ENCODE measurements at places on chromosomes 1 and 21. TPM values are rescaled to one million over a fixed set of nuclear protein-coding genes. Genes with fewer than 3 reads are reported as not detected.
A peak's percentile ranks its signal among the peaks of the same experiment; 100 is the strongest.

- H3K4me3 ChIP-seq = no peak overlapping the region
- H3K4me1 ChIP-seq = peaks cover 62% of the 10 kb centered on the region
- H3K36me3 ChIP-seq = no peaks in the 10 kb centered on the region
- DNase-seq = peak; percentile 86
These were observed 13.9 kb upstream of the BTG2 start for GRCh38 chr1:203291201-203292096.

The CD58 gene
- 3.1 TPM for total RNA-seq

GRCh38 chr1:166174108-166174507 lies 7.3 kb upstream of the FAM78B start:
- peak; percentile 31 for DNase-seq
- H3K27ac ChIP-seq = no peak overlapping the region
- H3K27me3 ChIP-seq = no peaks in the 10 kb centered on the region
- no peaks in the 10 kb centered on the region for H3K4me1 ChIP-seq
- no peaks in the 10 kb centered on the region for H3K36me3 ChIP-seq

DNA sequence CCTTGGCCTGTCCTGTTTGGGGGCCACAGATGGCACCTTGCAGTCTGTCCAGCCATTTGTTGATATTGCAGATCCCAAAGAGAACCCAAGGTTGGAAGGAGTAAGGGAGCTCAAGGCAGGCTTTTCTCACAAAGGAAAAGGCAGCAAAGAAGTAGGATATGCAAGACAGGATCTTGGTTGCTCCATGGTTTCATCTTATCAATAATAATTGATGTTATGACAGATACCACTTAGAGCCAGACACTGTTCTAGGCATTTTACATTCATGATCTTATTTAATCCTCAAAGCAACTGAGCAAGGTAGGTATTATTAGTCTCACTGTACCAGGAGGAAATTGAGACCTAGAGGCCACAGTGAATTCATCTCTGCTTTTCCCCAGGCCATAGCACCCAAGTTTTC lies 28.8 kb downstream of the BATF3 start:
- H3K36me3 ChIP-seq = no peaks in the 10 kb centered on the region
- peaks cover 40% of the 10 kb centered on the region for H3K4me1 ChIP-seq
- H3K4me3 ChIP-seq = no peak overlapping the region
- no peak overlapping the region for H3K27ac ChIP-seq

- no peaks in the 10 kb centered on the region for H3K36me3 ChIP-seq
- no peak overlapping the region for H3K4me3 ChIP-seq
- H3K27ac ChIP-seq = no peak overlapping the region
- H3K27me3 ChIP-seq = no peaks in the 10 kb centered on the region
These were observed 181.2 kb upstream of the IVNS1ABP start for GRCh38 chr1:185498207-185498606.

The C1QTNF12 gene
- 1.5 TPM for total RNA-seq

The CELA2A gene
- total RNA-seq = not detected

DNA sequence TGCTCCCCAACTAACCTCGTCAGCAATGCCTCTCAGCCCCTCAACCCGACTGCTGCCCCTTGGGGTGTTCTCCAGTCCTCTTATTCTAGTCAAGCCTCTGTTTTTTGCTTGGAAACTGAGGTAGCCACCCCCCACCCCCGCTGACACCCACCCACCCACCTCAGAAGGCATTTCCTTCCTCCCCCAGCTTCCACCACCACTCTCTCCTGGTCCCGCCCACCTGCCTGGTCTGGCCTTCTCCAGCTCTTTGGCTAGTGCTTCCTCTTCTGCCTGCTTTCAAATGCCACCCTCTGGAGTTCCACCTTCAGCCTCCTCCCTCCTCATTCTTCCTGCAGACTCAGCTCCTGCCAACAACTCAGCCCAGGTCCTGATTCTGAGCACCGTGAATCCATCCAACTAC lies 35.3 kb downstream of the OLFML2B start:
- DNase-seq = no peak
- no peak overlapping the region for H3K27ac ChIP-seq
- no peak overlapping the region for H3K4me3 ChIP-seq

GRCh38 chr1:220786337-220787068 lies at the start of gene MTARC1:
TSS of gene MTARC1 (plus strand) at chr1:220786913. CDS start at chr1:220786945, 32 bp downstream.
- H3K36me3 ChIP-seq = no peaks in the 10 kb centered on the region
- H3K27me3 ChIP-seq = no peaks in the 10 kb centered on the region
- DNase-seq = peak; percentile 85
- H3K4me1 ChIP-seq = peaks cover 41% of the 10 kb centered on the region
- H3K27ac ChIP-seq = peak within 1 kb of the TSS; percentile 82
- H3K4me3 ChIP-seq = peak within 1 kb of the TSS; percentile 62

DNA sequence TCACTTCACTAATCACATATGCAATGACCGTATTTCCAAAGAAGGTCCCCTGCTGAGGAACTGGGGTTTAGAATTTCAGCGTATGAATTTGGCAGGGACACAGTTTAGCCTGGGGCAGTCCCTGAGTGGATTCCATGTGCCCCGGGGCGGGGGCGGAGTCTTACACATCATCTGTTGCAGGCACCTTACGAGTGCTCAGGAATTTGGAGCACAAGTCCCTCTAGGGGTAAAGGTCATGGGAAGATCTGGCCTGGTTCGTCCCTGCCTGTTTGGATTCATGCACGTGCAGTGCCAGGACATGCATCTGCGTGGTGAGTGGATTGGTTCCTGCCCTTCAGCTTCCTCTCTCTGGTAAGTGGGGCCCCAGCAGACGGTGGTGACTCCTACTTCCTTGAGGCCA lies 208.3 kb upstream of the C1orf174 start:
- peaks cover 29% of the 10 kb centered on the region for H3K27me3 ChIP-seq
- no peaks in the 10 kb centered on the region for H3K36me3 ChIP-seq
- no peaks in the 10 kb centered on the region for H3K4me1 ChIP-seq
- DNase-seq = no peak

- H3K4me3 ChIP-seq = no peak overlapping the region
- H3K27me3 ChIP-seq = no peaks in the 10 kb centered on the region
- H3K36me3 ChIP-seq = peaks cover 44% of the 10 kb centered on the region
- H3K4me1 ChIP-seq = peaks cover 22% of the 10 kb centered on the region
- no peak for DNase-seq
- no peak overlapping the region for H3K27ac ChIP-seq
These were observed 144.6 kb downstream of the PGBD5 start for GRCh38 chr1:230281556-230281955.

GRCh38 chr1:53639251-53639763 lies 99.7 kb downstream of the GLIS1 start:
- no peaks in the 10 kb centered on the region for H3K4me1 ChIP-seq
- no peak for DNase-seq
- no peak overlapping the region for H3K27ac ChIP-seq
- H3K4me3 ChIP-seq = no peak overlapping the region
- H3K36me3 ChIP-seq = no peaks in the 10 kb centered on the region
- H3K27me3 ChIP-seq = no peaks in the 10 kb centered on the region

The C1QA gene
- total RNA-seq = 14.3 TPM

GRCh38 chr1:158992787-158993312 lies 16.9 kb upstream of the IFI16 start:
- no peak overlapping the region for H3K4me3 ChIP-seq
- H3K4me1 ChIP-seq = no peaks in the 10 kb centered on the region
- H3K27me3 ChIP-seq = no peaks in the 10 kb centered on the region
- no peak for DNase-seq
- H3K27ac ChIP-seq = no peak overlapping the region
- H3K36me3 ChIP-seq = no peaks in the 10 kb centered on the region

- no peaks in the 10 kb centered on the region for H3K36me3 ChIP-seq
- H3K4me3 ChIP-seq = peak overlapping the region; percentile 41
- peaks cover 30% of the 10 kb centered on the region for H3K4me1 ChIP-seq
- peak; percentile 68 for DNase-seq
- H3K27ac ChIP-seq = peak overlapping the region; percentile 52
These were observed 14.0 kb upstream of the HLCS start for GRCh38 chr21:36980280-36981048.

DNA sequence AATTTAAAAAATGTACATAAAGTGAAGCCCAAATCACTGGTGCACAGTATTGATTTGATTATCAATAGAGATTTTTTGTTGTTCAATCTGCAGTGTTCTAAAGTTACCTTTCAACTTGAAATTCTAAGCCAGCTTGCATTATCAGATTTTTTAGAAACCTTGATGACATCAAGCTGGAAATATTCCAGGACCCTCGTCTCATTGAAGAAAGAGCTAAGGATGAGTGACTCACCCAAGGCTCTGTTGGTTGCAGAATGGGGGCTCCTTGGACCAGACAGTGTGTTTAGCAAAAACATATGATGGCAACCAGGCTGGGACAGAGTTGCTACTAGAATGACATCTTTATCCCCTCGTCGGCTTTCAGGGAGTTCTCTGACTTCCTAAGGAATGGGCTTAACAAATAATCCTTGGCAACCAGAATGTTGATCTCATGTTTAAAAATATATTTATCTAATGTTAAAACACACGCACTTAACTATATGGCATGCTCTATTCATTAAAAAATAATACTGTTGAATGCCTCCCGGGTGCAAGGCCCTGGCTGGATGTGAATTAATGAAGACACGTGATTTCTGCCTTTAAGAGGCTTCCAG lies 79.7 kb downstream of the RUNX3 start:
- H3K27me3 ChIP-seq = no peaks in the 10 kb centered on the region
- H3K4me3 ChIP-seq = no peak overlapping the region
- no peak overlapping the region for H3K27ac ChIP-seq

DNA sequence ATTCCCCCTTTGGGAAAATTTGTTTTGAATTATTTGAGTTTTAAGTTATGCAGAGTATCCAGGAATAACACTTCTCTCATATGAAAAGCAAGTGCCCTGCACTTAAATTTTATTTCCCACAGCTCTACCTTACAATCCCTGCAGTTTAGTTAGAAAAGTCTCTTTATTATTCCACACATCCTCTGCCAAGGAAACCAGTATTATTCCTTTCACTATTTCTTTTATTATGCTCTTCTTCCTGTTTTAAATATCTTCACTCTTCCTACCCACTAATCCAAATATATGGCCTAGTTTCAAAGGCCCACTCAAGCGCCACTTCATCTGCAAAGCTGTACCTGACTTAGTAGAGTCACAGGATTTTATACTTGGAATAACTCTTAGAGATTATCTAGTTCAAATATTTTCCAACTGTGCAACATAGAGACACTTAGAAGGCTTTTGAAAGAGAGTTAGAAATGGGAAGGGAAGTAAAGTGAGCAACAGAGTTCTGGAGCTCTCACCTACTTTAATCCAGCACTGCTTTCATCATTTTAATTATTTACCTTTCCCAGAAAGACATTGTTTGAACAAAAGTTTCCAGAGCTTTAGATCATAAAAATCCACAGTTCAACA lies 97.2 kb upstream of the LYPLAL1 start:
- DNase-seq = no peak
- H3K27me3 ChIP-seq = no peaks in the 10 kb centered on the region
- H3K27ac ChIP-seq = no peak overlapping the region
- no peak overlapping the region for H3K4me3 ChIP-seq
- H3K4me1 ChIP-seq = peaks cover 18% of the 10 kb centered on the region

The SH3BGR gene
- total RNA-seq = 7.9 TPM
